ENCODE measurements at places on chromosomes 1 and 21.

DNA sequence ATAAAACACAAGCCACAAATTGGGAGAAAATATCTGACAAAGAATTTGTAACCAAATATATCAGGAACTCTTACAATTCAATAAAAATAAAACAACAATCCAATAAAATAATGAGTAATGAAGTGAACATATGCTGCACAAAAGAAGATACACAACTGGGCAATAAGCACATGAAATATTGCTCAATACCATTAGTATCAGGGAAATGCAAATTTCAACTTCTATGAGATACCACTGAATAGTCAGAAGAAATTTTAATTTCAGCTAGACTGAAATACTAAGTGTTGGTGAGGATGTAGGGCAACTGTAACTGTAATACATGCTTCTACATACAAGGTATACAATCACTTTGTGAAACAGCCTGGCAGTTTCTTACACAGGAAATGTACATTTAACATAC is 7.4 kb upstream of the ARHGAP29 start:
- no peak for DNase-seq

DNA sequence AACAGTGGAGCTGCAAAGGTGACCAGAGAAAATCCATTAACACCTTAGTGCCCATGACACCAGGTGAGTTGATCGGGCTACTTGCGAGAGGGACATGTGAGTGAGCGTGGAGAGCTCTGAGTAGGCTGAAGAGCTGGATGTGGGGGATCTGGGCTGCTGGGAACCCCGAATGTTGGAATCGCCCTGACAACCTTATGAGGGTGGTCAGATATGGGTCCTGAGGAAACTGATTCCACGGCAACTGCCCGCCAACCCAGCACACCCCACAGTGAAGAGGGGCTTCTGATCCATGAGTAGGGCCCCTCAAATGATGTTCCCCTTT is 705 bp upstream of the QSOX1 start:
- DNase-seq, result peak; percentile 63

DNA sequence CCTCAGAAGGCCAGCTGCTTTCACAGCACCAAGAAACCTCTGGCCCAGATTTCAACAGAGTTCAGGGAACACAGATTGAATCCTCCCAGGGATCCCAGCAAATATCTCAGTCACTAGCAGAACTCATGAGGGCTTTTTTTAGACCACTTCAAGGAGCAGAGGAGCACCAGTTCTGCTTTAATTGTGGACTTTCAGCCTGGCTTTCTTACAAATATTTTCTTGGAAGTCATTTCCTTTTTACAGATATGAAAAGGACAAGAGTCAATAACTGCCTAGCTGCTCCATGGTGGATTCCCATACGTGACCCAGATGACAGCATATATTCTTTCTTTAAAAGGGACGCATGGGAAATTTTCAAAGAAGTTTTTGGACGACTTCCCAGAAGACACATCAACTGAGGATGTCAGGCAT is 6.4 kb upstream of the LRRC8B start:
- no peak for DNase-seq

- DNase-seq, result no peak
Measured at GRCh38 chr1:221845650-221846371, 103.9 kb upstream of the DUSP10 start.

- DNase-seq, result no peak
Measured at GRCh38 chr1:183061194-183061593, 38.0 kb downstream of the LAMC1 start.

DNA sequence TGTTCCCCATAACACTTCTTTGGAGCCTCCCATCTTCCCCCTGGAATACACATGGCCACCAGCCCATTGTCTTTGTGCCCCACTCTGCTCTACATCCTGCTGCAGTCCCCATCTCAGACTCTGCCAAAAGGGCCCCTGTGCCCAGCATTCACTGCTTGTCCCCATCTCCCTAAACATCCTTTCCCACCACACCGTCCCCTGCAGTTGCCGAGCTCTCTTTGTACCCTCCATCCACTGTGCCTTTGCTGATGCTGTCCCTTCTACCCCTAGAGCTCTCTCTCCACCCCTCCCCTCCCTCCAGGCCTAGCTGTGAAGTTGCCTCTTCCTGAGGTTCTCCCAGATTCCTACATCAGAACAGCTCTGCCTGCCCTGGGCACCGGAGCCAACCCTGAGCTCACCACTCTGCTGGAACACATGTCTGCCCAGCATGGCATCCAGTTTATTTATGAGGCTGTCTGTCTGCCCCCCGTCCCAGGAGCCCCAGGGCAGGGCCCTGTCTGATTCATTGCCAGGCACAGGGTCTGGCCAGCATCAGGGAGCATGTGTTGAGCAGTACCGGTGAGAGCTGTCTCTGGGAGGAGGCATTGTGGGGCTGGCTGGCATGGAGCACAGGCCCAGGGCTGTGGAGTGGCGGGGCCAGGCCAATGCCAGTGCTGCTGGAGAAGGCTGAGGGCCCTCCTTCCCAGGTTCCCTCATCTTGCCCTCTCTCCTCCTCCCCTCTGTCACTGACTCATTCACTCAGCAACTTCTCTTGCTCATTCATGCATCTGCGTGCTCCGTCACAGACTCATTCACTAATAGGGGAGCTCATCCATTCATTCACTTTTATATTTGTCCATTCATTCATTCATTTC is 28.8 kb downstream of the EDN2 start:
- peak; percentile 13 for DNase-seq
